ENCODE measurements at places on chromosomes 5 and 9. TPM values are rescaled to one million over a fixed set of nuclear protein-coding genes. Genes with fewer than 3 reads are reported as not detected.

Gene IL17B
- total RNA-seq, result 9.0 TPM

Gene LIX1
- 68.1 TPM for total RNA-seq

Gene BTNL3
- total RNA-seq, result not detected

Gene MRPS30
- total RNA-seq, result 142 TPM

Gene CA9
- 2.4 TPM for total RNA-seq

Gene ACTBL2
- not detected for total RNA-seq

Gene DIRAS2
- total RNA-seq, result 1.2 TPM

Gene FOXE1
- not detected for total RNA-seq

Gene GAS1
- 18.2 TPM for total RNA-seq

Gene WDR31
- 2.2 TPM for total RNA-seq

Gene PPP2R2B
- total RNA-seq, result 14.1 TPM

Gene DOCK2
- 3.3 TPM for total RNA-seq

Gene SLC34A3
- total RNA-seq, result not detected

Gene SLC4A9
- not detected for total RNA-seq

DNA sequence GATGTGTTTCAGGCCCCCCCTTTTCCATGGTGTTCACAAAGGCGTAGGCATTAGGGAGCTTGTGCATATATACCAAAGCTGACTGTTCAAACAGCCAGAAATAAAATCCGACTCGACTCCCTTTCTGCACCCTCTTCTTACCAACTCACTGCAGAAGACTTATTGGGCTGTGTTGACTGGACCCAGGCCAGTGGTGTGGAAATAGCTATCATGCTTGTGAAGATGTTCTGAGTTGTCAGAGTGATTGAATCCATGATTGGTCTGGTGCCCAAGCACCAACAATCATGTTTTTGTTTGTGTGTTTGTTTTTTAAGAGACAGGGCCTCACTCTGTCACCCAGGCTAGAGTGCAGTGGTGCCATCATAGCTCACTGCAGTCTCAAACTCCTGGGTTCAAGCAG, 21.6 kb downstream of the TJP2 start:
- no peak for DNase-seq

- no peak for DNase-seq
Observed at GRCh38 chr5:43592363-43592762, 10.6 kb upstream of the NNT start.

- no peak for DNase-seq
Observed at GRCh38 chr5:33114361-33114760, 326.4 kb upstream of the TARS1 start.

DNA sequence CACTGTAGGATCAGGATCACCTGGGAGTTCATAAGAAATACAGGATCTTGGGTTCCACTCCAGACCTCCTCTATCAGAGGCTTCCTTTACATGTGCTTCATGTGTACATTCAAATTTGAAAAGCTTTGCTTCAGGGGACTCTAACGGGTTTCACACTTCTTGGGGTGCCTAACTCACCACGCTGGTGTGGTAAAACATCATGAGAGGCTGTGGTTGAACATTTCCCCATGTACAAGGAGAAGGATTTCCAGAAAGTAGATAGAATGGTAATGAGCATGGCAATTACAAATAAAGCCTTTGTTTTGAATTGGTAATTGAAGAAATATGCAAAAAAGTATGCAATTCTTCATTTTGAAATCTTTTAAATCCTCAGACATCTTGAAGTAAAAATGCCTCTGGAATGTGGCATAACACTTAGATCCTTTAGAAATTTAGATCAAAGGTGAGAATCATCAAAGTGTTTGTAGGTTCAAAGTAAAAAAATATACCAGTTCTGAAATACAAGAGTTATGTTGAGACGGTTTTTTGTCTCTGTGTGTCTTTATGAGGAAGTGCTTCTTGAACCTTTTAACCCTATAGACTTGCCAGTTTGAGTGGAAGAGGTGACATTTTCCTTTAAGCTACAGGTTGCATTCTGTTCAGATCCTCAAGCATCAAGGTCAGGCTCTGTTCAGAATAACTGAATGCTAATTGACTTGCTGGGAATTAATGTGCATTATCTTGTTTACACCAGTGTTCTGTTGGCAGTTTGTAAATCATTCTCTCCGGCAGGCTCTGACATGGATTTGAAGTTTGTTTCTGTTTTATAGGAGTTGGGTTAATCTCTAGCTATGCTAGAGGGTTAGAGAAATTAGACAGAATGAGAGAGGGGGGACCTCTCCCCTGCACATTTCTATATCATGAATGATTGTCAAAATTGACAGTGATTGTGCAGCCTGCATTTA, 415.3 kb downstream of the MAN2A1 start:
- no peak for DNase-seq

GRCh38 chr5:1386274-1386717, 41.4 kb upstream of the CLPTM1L start:
- DNase-seq, result peak; percentile 61

GRCh38 chr5:136082390-136083193, 50.1 kb upstream of the SMAD5 start:
- DNase-seq, result peak; percentile 86

DNA sequence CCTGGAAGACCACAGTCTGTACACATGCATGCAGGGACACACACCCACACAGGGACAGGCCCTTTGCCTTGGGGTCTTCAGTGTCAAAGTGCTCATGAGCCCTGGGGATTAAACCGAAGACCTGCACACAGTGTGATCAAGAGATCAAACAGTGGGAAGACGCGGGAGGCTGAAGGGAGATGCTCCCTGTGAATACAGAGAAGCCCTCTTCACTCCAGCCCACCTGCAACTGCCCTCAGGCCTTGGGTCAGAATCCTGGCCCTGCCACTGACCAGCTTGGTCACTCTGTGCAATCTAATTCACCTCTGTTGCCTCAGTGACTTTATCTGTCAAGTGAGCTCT, 2.9 kb downstream of the RALGDS start:
- DNase-seq, result no peak

GRCh38 chr9:108445431-108446071, 410.2 kb downstream of the ACTL7B start:
- DNase-seq, result no peak

DNA sequence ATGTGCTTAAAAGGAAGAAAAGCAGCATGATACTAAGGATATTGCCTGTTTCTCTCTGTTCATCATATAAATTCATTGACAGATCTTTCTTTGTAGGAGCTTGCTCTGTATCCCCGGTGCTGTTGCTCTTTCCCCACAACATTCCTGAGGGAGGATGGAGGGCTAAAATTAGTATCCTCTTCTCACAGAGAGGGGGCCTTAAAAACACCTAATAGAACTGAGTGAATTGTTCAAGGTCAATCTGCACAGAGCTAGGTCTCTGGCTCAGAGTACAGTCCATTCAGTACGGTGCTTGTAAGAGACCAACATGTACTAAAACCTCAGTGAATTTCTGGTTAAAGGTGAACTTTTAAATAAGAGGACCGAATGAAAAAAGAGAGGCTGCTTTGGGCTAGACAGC, 88.7 kb downstream of the PALM2AKAP2 start:
- no peak for DNase-seq

- no peak for DNase-seq
Observed at GRCh38 chr9:34377404-34377746, 677 bp upstream of the MYORG start.

DNA sequence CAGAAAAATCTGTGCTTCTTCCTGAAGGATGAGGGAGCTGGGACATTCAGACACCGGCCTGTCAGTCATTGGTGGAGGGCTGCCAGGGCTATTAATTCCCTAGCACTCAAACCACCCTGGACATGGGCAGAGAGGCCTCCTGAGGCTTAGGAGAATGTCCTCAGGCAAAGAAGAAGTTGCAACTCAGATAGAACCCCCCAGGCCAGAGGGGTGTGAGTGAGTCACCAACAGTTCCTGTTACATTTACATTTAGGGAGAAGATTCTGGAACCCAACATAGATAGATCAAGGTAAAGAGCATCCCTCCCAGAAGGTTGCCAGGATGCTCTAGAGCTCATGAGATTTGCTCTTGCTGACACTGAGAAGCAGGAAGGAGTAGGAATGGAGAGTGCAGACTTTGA, 29.2 kb upstream of the SYK start:
- DNase-seq, result no peak

GRCh38 chr9:133121198-133121914, at the start of gene RALGDS:
Gene RALGDS (minus strand): TSS chr9:133121240. CDS start chr9:133121154, 86 bp downstream.
- DNase-seq, result peak; percentile 88

GRCh38 chr5:88732181-88732633, 150.8 kb downstream of the MEF2C start:
- peak; percentile 25 for DNase-seq

DNA sequence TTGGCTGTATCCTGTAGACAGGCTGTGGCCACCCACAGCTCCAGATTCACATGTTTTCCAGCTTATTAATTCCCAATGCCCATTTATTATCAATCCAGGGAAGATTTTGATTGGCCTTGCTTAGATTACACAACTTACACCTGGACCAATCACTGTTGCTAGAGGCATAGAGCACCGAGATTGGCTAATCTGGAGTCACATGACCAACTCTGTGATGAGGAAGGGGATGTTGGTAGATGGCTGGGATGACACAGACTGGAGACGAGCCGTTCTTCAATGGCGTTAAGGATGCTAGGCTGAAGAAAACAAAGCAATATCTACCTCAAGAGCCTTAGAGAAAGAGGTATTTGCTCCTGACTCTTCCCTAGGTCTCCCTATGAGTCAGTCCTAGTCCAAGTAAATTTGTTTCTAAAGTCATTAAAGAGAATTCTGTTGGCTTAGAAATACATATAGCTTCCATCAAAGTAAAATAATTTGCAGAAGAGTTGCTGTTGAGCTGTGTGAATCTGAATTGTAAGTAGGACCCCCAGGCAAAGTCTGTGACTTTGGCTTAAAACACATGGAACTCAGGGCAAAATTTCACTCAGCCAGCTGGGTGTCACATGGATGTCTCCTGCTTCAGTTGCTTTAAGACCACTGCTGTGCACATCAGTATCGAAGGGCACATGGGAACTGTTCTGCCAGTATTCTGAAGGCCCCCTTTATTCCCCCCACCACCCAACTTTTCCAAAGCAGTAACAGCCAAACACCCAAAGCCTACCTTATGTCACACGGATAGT, 326.4 kb upstream of the KLF4 start:
- DNase-seq, result no peak

DNA sequence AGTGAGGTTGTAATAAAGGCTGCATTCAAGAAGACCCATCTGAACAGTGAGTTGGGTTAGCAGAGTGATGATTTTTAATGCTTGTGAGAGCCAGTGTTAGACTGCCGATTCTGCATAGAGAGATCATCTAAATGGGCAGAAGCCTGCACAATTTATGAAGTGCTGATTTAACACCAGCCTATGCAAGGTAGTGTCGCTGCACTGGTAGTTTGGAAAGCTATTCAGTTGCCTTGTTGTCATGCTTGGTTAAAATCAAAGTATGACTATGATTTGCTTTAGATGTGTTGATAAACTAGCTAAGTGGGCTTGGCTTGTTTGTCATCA, 379 bp upstream of the LRRTM2 start:
- no peak for DNase-seq

- peak; percentile 78 for DNase-seq
Observed at GRCh38 chr5:115460472-115460871, 84.1 kb downstream of the FEM1C start.

DNA sequence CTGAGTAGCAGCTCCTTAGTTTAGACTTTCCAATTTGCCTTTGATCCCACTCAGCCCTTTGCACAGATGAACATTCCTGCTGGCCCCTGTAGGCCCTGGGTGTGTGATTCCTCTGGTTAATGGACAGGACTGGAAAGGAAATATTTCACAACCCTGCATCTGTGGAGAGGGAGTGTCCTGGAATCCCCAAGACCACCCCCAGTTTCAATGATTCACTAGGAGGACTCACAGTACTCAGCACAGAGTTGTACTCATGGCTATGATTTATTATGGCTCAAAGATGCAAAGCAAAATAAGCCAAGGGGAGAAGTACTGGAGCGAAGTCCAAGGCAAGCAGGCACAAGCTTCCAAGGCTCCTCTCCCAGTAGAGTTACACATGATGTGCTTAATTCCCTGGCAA, 42.4 kb upstream of the TJP2 start:
- no peak for DNase-seq

GRCh38 chr5:178199581-178200434, 4.5 kb upstream of the HNRNPAB start:
- no peak for DNase-seq

GRCh38 chr9:84513979-84514378, 155.6 kb upstream of the NTRK2 start:
- no peak for DNase-seq

DNA sequence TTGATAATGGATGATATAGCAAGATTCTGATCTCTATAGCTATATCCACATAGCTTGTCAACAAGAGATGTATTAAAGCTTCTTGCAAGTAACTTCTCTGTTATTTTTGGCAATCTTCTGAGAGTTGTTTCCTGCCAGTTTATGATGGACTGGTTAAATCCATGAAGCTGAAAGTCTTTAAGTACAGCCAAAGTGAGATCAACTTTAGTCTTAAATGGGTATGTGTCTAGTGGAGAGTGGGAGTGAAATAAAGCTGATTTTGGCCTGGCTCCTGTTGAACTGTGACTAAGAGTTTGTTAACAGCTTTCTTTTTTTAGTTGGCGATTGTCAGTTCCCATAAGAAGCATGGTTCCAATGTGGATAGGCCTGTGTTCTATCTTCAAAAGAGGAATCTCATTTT, 350.9 kb upstream of the PCSK5 start:
- no peak for DNase-seq

DNA sequence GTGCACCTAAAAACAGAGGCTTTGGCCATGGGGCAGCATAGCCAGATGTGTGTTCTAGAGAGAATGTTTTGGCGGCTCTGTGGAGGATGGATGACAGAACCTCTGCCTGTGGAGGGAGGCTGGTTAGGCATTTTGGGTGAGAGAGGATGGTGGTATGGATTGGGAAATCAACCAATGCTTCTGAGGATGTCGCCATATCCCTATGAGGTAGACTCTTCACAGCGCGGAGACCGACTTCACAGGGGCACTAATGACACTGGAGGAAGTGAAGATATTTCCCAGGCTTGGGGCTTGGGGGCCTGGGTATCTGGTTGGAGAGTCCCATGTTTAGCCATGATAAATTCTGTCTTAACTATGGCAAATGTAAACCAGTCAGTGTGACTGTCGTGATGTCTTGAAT, 140.6 kb upstream of the KLF4 start:
- DNase-seq, result no peak

DNA sequence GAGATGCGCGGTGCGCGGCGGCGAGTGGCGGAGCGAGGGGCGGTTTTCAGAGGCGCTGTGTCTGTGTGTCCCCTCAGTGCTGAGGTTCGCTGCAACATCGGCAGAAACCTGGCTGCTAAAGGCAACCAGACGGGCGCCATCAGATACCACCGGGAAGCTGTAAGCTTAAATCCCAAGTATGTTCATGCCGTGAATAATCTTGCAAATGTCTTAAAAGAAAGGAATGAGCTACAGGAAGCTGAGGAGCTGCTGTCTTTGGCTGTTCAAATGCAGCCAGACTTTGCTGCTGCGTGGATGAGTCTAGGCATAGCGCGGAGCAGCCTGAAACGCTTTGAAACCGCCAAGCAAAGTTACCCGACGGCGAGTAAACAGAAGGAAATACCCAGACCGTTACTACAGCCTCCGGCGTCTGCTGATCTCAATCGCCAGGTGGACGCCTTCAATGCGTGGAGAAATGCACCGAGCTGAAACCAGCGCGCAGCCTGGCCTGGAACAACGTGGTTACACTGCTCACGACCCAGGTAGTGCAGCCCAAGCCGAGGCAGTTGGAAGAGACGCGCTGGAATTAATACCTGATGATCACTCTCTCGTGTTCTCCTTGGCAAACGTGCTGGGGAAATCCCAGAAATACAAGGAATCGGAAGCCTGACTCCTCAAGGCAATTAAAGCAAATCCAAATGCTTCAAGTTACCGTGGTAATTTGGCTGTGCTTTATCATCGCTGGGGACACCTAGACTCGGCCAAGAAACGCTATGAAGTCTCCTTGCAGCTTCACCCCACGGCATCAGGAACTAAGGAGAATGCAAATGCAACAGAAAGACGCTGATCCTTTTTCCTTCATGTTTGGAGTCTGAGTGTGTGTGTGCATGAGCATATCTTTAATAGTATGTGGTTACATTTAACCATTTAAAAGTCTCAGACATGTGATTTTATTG, 15.9 kb downstream of the OR2V1 start:
- DNase-seq, result peak; percentile 8
